Type B pancreatic cell (in vitro differentiated cells): ENCODE measurements at places on chromosomes 4 and X. TPM values are rescaled to one million over a fixed set of nuclear protein-coding genes. Genes with fewer than 3 reads are reported as not detected.

GABRG1 gene
- 0.48 and 0.88 TPM in 2 replicates for total RNA-seq

RPS6KA3 gene
- total RNA-seq: 57.4 and 60.4 TPM in 2 replicates

GAGE13 gene
- total RNA-seq: not detected in 2 replicates

CT45A6 gene
- not detected in 2 replicates for total RNA-seq

CHST7 gene
- 1.2 and 3.8 TPM in 2 replicates for total RNA-seq

C4orf50 gene
- 0.19 and 0.52 TPM in 2 replicates for total RNA-seq

PNMA5 gene
- 0.22 TPM in 1 of 2 replicates, not detected in the other for total RNA-seq

ZXDA gene
- total RNA-seq: 3.5 TPM in 1 of 2 replicates, not detected in the other

PCDH10 gene
- 10.4 and 61.9 TPM in 2 replicates for total RNA-seq

ACE2 gene
- total RNA-seq: 22.6 and 74.5 TPM in 2 replicates

UNC5C gene
- 20.5 and 95.0 TPM in 2 replicates for total RNA-seq

ADAMTS3 gene
- 1.4 and 10.3 TPM in 2 replicates for total RNA-seq

HHIP gene
- 5.6 and 29.6 TPM in 2 replicates for total RNA-seq

MAGED4 gene
- total RNA-seq: 84.8 and 102 TPM in 2 replicates

SMIM10L2A gene
- total RNA-seq: 2.6 and 4.8 TPM in 2 replicates

ARHGEF6 gene
- total RNA-seq: 0.07 and 3.8 TPM in 2 replicates

SPARCL1 gene
- total RNA-seq: 0.38 and 11.2 TPM in 2 replicates

CT45A10 gene
- not detected in 2 replicates for total RNA-seq

CLCN4 gene
- 6.4 and 13.0 TPM in 2 replicates for total RNA-seq

UGT2B17 gene
- total RNA-seq: 0.31 TPM in 1 of 2 replicates, not detected in the other

TBX22 gene
- total RNA-seq: not detected in 2 replicates

NDNF gene
- total RNA-seq: 14.6 and 17.4 TPM in 2 replicates

BEX2 gene
- 24.3 and 39.4 TPM in 2 replicates for total RNA-seq

RBM47 gene
- total RNA-seq: 53.5 and 97.1 TPM in 2 replicates

SH3RF1 gene
- 18.8 and 21.6 TPM in 2 replicates for total RNA-seq

PAGE2B gene
- total RNA-seq: not detected in 2 replicates

NOX1 gene
- 0.70 and 1.2 TPM in 2 replicates for total RNA-seq

MEPE gene
- total RNA-seq: not detected in 2 replicates

EOLA2 gene
- 32.7 and 39.0 TPM in 2 replicates for total RNA-seq

EDA2R gene
- 13.2 and 13.3 TPM in 2 replicates for total RNA-seq

RTL9 gene
- total RNA-seq: 0.39 and 0.45 TPM in 2 replicates

ZIC3 gene
- 28.4 TPM in 1 of 2 replicates, not detected in the other for total RNA-seq

F11 gene
- total RNA-seq: 0.72 and 1.0 TPM in 2 replicates

ABCE1 gene
- 62.1 and 77.9 TPM in 2 replicates for total RNA-seq
